Breast epithelium (tissue), 4 donors: ENCODE measurements at places on chromosomes 4 and X. TPM values are rescaled to one million over a fixed set of nuclear protein-coding genes. Genes with fewer than 3 reads are reported as not detected.

DNA sequence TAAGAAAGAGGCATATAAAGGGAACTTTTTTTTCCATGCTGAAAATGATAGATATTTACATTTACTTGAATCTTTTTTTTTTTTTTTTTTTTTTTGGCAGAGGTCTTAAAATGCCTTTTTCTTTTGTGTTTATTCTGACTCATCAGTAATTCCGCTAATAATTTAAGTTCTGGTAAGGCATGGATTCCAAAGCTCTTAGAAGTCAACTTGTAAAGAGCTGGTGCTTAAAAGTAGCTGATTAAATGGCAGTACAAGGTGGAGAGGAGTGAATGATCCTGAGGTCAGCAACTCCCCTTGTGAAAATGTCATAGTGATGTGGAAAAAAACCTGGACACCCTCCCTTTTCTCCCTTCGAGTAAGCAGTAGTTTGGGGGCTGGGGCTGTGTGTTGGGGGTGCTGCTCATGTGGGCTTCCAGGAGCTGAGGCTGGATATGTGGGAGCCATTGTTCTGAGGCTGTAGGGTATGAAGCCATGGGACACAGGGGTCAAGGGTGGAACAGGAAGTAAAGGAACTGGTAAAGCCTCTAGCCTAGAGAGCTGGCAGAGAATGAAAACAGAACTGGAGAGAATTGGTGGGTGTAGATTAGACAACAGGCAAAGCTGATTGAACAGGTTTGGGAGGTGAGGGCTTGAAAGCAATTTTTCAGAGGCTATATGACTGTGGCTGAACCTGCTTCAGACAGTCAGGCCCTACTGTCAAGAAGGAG is 41.0 kb upstream of the PITX2 start:
- no peak for DNase-seq
- H3K27me3 ChIP-seq, result no peaks in the 10 kb centered on the region
- no peaks in the 10 kb centered on the region for H3K36me3 ChIP-seq
- H3K4me3 ChIP-seq, result no peak overlapping the region
- H3K4me1 ChIP-seq, result no peaks in the 10 kb centered on the region

DNA sequence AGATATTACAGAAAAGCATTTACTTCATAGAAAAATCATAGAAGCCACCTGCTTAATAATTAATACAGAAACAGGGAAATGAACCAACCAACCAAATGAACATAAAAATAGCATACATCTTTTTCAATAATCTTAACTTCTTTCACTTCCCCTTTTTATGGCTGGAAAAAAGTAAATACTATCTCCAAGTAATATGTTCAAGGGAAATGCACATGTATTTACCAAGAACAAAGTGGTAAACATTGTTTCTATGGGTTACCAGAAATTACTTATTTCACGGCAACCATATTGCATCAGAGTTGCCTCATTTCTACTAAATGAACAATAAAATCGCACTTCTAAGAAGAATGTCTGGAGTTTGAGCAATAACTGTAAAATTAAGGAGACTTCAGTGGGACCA is 321.3 kb downstream of the TMA16 start:
- no peaks in the 10 kb centered on the region for H3K4me1 ChIP-seq
- no peak overlapping the region for H3K4me3 ChIP-seq
- no peaks in the 10 kb centered on the region for H3K27me3 ChIP-seq
- no peaks in the 10 kb centered on the region for H3K36me3 ChIP-seq
- no peak for DNase-seq
- H3K27ac ChIP-seq, result no peak overlapping the region

DNA sequence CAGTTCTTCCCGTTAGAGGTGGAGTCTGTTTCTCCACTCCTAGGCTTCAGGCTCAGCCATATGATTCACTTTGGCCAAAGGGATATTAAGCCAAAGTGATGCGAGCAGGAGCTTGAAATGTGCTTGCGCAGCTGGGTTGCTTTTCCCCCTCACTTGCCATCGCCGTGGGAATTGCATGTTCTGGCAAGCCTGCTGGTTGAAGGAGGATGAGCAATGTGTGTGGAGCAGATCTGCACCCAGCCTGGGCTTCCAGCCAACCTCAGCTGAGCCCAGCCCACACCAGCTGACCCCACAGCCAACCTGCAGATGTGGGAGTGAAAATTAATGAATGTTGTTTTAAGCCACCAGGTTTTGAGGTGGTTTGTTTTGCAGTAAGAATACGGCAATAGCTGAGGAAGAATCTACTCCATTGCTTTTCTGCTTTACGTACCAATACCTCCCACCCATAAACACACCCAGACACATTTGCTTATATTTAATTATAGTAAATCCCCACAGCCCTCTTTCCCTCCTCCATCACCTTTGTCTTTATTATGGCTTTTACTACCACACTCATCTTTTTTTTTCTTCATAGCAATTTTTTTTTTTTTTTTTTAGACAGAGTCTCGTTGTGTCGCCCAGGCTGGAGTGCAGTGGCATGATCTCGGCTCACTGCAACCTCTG is 132.8 kb upstream of the FUNDC1 start:
- peaks cover 21% of the 10 kb centered on the region for H3K27me3 ChIP-seq
- H3K27ac ChIP-seq, result no peak overlapping the region
- no peaks in the 10 kb centered on the region for H3K36me3 ChIP-seq
- H3K4me3 ChIP-seq, result no peak overlapping the region
- peak; percentile 24 for DNase-seq

MAP3K15 gene
- total RNA-seq, result not detected

- DNase-seq, result no peak
- H3K27ac ChIP-seq, result no peak overlapping the region
- H3K27me3 ChIP-seq, result no peaks in the 10 kb centered on the region
- no peak overlapping the region for H3K4me3 ChIP-seq
- H3K36me3 ChIP-seq, result no peaks in the 10 kb centered on the region
Observed at GRCh38 chr4:154838694-154839093, 57.6 kb downstream of the RBM46 start.

DNA sequence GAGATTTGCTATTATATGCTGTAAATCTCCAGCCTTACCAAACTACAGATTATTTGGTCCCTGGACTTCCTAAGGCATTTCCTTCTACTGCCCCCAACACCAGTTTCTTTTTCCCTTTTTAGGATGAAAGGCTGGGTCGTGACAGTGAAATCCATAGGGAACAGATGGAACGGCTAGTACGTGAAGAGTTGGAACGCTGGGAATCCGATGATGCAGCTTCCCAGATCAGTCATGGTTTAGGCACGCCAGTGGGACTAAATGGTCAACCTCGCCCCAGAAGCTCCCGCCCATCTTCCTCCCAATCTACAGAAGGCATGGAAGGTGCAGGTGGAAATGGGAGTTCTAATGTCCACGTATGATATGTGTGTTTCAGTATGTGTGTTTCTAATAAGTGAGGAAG is 67.9 kb downstream of the PKD2 start:
- H3K36me3 ChIP-seq, result no peaks in the 10 kb centered on the region
- DNase-seq, result no peak
- no peaks in the 10 kb centered on the region for H3K4me1 ChIP-seq
- H3K27me3 ChIP-seq, result no peaks in the 10 kb centered on the region
- H3K4me3 ChIP-seq, result no peak overlapping the region

- no peaks in the 10 kb centered on the region for H3K4me1 ChIP-seq
- peak overlapping the region; percentile 96 for H3K27ac ChIP-seq
- peak overlapping the region; percentile 92 for H3K4me3 ChIP-seq
- no peak for DNase-seq
Observed at GRCh38 chr4:70688795-70689231, 481 bp downstream of the UTP3 start.

- no peaks in the 10 kb centered on the region for H3K27me3 ChIP-seq
- no peak overlapping the region for H3K27ac ChIP-seq
- no peak overlapping the region for H3K4me3 ChIP-seq
- H3K4me1 ChIP-seq, result no peaks in the 10 kb centered on the region
- no peak for DNase-seq
- H3K36me3 ChIP-seq, result no peaks in the 10 kb centered on the region
Observed at GRCh38 chr4:36278789-36279188, 2.6 kb upstream of the DTHD1 start.

DNA sequence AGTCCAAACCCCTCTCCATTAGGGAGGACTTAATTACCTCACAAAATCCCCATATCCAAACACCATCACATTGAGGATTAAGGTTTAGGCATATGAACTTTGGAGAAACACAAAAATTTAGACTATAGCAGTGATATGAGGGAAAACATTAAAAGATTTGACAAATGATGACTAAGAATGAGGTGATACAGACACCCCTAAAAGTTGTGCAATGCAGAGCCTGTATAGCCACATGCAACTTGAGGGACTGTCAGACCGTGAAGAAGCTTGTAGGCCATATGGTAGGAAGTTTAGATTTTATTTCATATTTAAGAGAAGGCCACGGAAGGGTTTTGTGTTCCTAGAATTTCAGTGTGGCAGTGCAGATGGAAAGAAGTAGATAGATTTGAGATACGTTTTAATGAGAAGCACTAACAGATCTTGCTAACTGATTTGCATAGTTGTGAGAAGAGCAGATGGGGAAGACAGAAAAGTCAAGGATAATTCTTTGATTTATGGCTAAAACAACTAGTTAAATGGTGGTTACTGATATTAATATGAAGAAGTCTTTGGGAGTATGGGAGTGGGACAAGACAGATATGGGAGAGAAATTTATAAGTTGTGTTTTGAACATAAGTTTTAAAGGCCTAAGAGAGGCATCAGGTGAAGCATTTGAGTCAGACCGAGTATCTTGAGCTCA is 5.5 kb upstream of the FIP1L1 start:
- no peaks in the 10 kb centered on the region for H3K36me3 ChIP-seq
- DNase-seq, result no peak
- no peaks in the 10 kb centered on the region for H3K4me1 ChIP-seq
- H3K4me3 ChIP-seq, result no peak overlapping the region
- peaks cover 3% of the 10 kb centered on the region for H3K27me3 ChIP-seq
- no peak overlapping the region for H3K27ac ChIP-seq

DNA sequence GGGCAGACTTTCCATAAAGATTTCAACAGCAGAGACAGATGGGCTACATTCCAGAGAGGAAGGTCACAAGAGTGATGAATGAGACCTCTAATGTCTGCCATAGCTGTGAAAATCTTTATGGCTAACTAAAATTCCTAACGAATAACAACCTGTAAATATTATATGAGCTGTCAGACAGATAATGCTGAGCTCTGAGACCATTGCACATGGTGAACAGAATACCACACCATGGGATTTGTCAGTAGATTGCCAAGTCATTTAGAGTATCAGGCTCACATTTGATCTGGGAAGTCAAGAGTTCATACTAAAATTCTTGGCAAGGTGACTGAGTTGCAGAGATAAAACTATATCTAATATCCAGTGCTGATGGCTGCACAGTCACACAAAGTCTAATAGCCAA is 259.2 kb upstream of the FTHL17 start:
- H3K4me1 ChIP-seq, result no peaks in the 10 kb centered on the region
- H3K4me3 ChIP-seq, result no peak overlapping the region
- no peaks in the 10 kb centered on the region for H3K36me3 ChIP-seq
- H3K27me3 ChIP-seq, result no peaks in the 10 kb centered on the region
- H3K27ac ChIP-seq, result no peak overlapping the region
- no peak for DNase-seq

STAP1 gene
- total RNA-seq, result not detected

TADA2B gene
- total RNA-seq, result 16.4 TPM

GRCh38 chr4:4633431-4633830 is 91.6 kb upstream of the STX18 start:
- no peak overlapping the region for H3K4me3 ChIP-seq
- H3K27ac ChIP-seq, result no peak overlapping the region
- no peaks in the 10 kb centered on the region for H3K4me1 ChIP-seq
- no peaks in the 10 kb centered on the region for H3K36me3 ChIP-seq

IBSP gene
- not detected for total RNA-seq

DNA sequence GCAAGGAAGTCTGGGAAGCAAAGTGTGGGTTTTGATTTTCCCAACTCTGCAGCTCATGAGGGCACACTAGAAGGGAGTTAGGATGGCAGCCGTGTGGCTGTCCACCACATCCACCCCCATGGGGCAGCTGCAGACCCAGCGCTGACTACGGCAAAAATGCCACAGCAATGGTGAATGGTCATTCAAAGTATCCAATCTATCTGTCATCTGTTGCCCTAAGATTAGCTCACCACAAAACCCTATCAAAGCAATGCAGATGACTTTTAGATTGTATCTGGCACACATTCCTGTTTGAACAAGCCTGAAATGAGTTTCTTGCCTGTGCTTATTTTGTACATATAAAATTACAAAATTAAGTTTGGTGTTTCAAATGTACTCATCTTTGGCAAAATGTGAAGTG is 29.7 kb upstream of the HPSE start:
- H3K27ac ChIP-seq, result no peak overlapping the region

GRCh38 chr4:160403081-160403480 is 1300.2 kb downstream of the RAPGEF2 start:
- DNase-seq, result no peak
- no peaks in the 10 kb centered on the region for H3K36me3 ChIP-seq
- no peak overlapping the region for H3K27ac ChIP-seq
- no peaks in the 10 kb centered on the region for H3K27me3 ChIP-seq
- H3K4me3 ChIP-seq, result no peak overlapping the region
- H3K4me1 ChIP-seq, result no peaks in the 10 kb centered on the region

DNA sequence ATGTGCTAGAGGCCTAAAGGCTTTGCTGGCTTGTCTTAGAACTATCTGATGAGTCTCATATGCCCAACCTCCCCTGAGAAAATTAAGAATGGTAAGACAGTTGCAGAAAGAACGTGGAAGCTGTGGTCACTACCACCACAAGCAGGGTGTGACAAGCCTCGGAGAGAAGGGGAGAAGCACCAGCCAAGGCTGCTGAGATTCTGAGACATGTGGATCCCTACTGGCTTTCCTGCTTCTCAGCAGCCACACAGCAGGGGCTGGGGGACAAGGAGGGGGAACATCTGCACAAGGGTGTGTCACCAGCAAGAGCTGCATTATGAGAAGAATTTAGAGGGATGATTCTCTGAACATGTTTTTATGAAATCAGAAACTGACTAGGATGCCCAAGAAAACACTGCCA is 19.4 kb downstream of the TAPT1 start:
- H3K36me3 ChIP-seq, result no peaks in the 10 kb centered on the region
- DNase-seq, result no peak
- H3K4me1 ChIP-seq, result no peaks in the 10 kb centered on the region
- H3K4me3 ChIP-seq, result no peak overlapping the region
- H3K27me3 ChIP-seq, result no peaks in the 10 kb centered on the region
- no peak overlapping the region for H3K27ac ChIP-seq

- H3K27me3 ChIP-seq, result no peaks in the 10 kb centered on the region
- no peak for DNase-seq
- no peaks in the 10 kb centered on the region for H3K36me3 ChIP-seq
- H3K27ac ChIP-seq, result no peak overlapping the region
- H3K4me3 ChIP-seq, result no peak overlapping the region
Observed at GRCh38 chr4:120207021-120207420, 140.4 kb upstream of the MAD2L1 start.

DNA sequence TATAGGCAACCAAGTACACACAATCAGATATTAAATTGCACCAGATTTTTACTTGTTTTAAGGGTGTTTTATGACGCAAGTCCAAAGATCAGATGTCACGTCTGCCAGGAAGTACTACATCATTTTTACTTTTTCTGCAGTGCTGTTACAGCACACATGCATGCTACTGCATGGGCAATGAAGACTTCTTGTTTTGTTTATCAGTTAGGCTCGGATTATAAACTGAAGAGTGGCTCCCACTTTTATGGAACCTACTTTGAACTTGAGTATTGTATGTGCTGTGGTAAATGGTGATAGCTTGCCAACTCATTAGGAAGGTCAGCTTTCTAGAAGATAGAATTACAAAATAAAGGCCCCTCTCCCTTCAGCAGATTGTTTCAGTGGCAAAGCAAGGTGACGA is 131.6 kb downstream of the CEP135 start:
- no peaks in the 10 kb centered on the region for H3K27me3 ChIP-seq
- H3K4me3 ChIP-seq, result no peak overlapping the region
- no peaks in the 10 kb centered on the region for H3K36me3 ChIP-seq
- no peaks in the 10 kb centered on the region for H3K4me1 ChIP-seq
- no peak for DNase-seq

MAGEA2B gene
- not detected for total RNA-seq
